ENCODE measurements at places on chromosomes 5 and 9.

GRCh38 chr9:84701801-84702200 is 32.3 kb downstream of the NTRK2 start:
- DNase-seq = no peak

GRCh38 chr5:83554133-83554532 is 82.6 kb downstream of the VCAN start:
- DNase-seq = no peak

GRCh38 chr5:105034401-105034763 is 1471.8 kb upstream of the NUDT12 start:
- DNase-seq = no peak

DNA sequence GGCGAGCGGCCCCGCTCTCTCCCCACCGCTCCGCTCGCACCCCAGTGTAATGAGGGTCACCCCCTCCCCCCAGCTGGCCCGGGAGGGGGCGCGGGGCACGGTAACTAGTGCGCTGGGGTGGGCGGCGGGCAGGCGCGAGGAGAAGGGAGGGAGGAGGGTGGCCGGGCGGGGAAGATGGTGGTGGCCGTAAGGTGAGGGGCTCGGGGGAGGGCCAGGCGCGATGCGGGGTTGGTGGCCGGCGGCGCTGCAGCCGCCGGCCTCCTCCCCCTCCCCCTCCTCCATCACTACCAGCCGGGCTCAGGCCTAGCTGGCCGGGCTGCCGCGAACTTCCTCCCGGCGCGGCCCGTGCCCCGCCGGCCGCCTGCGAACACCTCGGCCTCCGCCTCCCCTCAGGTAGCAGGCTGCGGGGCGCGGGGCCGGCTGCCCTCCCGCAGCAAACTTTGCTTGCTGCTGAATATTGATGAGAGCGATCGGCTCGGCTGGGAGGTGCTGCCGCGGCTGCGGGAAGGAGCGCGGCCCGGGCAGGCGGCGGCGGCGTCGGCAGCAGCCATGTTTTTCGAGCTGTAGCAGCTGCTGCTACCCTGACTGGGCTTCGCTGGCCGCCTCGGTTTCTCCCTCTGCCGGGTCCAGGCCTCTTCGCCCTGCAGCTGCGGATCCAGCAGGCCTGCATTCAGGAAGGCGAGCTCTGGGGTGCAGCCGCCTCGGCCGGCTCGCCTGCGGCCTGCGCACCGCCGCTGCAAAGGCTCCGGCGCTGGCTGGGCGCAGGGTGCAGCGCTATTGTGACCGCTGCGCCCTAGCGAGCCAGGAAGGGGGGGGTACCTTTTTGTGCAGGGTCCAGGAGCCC is 502 bp downstream of the NSD1 start:
- DNase-seq = no peak

DNA sequence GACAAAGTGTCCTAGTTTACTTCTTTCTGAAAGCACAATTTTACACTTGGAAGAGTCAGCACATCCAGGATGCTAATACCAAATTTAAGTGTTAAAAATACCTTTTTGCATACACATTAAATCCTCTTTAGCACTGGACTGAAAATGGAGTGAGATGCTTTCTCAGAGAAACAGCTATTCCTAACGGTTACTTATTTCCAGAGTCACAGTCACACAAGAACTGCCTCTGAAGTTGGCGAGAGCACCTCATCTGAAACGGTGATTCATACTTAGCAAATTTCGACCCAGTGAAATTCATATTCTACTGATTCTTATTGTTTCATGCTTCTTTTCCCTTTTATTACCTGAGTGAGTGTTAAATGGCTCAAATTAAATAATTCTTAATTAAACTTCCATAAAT is 12.2 kb downstream of the CDH18 start:
- no peak for DNase-seq

DNA sequence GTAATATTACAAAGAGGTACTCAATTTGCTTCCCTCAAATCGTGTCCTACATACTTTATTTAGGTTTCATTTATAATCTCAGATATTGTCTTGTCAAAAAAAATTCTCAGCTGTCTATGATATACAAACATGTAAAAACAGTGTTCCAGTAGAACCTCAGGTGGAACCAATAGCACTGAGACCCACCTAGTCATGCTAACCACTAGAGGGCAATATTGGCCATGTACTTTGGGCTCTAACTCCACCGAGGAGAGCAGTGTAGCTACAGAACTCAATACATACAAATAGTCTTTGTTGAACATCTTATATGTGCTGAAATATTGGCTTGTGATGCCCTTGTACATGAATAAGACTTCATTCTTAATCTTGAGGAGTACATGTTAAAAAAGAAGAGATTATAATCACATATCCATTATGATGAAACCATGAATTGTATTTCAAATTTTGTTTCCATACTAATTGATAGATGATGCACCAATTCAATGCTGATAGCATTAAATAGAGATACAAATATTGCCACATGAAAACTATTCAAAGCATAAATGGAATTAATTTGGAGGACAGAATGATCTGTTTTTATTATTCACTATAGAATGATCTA is 71.2 kb upstream of the CNTLN start:
- peak; percentile 10 for DNase-seq

GRCh38 chr9:136133191-136133958 is 14.7 kb upstream of the TMEM250 start:
- peak; percentile 66 for DNase-seq

DNA sequence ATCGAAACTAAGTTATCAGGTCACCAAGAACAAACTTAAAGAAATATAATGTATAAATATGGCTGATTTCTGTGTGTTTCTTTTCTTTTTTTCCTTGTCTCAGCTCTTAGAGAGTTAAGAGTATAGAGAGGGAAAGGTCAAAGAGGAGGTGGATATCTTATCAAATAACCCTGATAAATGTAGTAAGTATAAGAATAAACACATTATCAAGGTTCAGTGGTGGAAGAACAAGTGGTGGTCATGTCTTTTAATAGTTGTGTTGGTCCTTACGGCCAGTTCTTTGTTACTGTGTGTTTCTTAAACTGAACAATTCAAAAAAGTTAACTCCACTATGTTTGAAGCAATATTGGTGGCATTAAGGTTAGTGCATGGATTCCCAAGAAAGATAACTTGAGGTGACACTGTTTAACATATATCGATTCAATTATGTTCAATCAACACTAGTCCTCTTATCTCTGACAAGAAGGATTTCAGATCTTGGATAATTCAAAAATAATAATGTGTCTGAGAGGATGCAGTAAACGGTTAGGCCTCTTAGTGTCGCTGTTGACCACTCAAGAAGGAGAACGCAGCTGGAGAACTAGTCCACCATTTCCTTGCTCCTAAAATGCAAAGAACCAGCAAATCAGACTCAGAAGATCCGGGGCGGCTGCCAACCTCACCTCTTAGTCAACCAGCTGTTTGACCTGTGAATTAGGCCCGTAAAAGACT is at the start of gene PCDHGA3:
Gene PCDHGA3, plus strand, starts transcription at position 588 of the 711 bp plus-strand sequence. CDS start 205 bp downstream, outside the sequence.
- DNase-seq = no peak

DNA sequence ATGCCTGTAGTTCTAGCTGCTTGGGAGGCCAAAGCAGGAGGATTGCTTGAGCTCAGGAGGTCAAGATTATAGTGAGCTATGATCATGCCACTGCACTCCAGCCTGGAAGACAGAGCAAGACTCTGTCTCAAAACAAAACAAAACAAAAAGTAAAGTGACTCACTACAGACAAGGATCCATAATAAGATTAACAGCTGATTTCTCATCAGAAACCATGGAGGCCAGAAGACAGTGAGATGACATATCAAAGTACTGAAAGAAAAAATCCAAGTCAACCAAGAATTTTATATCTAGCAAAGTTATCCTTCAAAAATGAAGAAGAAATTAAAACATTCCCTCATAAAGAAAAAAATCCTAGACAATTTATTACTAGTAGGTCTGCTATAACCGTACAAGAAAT is 69.4 kb upstream of the ZBTB43 start:
- no peak for DNase-seq

DNA sequence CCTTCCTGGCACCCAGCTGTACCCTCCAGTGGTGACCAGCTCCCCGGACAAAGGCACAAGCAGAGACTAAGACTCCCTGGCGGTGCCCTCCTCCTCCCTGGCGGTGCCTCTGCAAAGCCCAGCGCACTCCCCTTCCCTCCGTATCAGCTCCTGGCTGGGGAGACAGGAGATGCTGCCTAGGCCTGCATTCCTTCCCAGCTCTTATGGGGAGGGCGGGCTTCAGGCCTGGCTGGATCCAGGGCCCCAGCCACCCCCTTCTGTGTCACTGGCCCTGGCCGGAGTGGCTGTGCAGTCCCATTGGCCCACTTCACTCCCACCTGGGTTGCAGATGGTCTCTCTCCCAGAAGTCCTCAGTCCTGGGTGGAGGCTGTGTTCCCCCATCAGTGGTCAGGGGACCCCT is 6.4 kb downstream of the LCN12 start:
- DNase-seq = no peak

DNA sequence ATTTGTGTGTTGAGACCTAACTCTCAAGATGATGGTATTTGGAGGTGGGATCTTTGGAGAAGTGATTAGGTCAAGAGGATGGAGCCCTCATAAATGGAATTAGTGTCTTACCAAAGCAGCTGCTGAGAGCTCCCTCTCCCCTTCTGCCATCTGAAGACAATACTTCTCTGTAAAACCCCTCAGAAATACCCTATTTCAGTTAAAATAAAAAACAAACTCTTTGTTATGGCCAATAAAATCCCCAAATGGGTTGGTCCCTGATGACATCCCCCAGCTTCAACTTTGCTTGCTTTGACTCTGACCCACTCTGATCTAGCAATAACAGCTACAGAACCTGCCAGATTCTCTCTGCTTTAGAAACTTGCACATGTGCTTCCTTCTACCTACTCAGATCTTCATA is 100.9 kb downstream of the SNCAIP start:
- no peak for DNase-seq

- no peak for DNase-seq
These were observed 346 bp downstream of the ATOX1 start for GRCh38 chr5:151758141-151758429.

- no peak for DNase-seq
These were observed 8.4 kb downstream of the FAM163B start for GRCh38 chr9:133600739-133601138.

- no peak for DNase-seq
These were observed 4.1 kb downstream of the NACC2 start for GRCh38 chr9:136090768-136091581.

- DNase-seq = no peak
These were observed 36.0 kb downstream of the DENND1A start for GRCh38 chr9:123893831-123894460.

DNA sequence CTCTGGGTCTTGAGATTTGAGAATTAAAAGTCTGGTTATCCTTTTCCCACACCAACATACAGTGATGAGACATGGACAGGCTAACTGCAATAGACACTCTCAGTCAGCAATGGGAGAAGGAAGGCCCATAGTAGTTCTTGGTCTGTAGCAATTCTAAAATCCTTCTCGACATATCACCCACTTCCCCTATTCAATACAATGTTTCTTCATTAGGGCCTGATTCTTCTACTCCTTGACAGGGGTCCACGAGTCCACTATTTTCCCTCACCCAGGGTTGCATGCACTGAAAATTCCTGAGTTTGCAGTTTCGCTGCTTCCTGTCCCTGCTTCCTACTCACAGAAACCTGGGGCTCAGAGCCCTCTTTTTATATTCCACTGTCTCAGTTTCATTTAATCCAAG is 402.8 kb downstream of the MAT2B start:
- no peak for DNase-seq

DNA sequence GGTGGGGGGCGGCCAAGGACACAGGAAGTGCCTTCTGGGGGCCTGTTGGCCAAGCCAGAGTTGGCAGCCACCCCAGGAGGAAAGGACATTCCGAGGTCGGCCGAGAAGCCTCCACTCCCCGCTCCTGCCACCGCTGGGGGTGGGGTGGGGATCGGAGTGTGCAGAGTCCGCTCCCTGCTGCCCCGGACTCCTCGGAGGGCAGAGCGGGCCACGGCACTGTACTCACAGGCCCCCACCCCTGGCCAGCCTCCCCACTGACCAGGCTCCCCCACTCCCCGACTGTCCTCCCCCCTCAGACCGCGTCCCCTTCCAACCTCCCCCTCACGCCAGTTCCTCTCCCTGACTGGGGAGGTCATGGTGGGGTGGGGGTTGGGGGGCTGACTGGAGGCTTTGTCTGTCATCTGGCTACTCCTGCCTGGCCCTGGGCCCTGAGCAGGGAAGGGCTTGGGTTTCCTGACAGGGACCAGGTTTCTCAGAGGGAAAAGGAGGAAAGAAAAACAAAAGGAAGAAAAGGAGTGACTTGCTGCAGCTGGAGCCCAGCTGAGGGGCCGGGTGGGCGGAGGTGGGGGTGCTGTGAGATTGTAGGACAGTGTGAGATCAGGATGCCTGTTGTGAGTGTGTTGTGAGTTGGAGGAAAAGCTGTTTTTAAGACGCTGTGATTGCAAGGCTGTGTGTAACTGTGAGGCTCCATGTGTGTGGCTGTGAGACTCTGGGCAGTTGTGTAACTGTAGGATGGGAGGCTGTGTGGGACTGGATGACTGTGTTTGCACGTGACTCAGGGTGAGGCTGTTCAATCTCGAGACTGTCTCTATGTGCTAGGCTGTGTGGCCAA is 29.7 kb downstream of the CNTFR start:
- no peak for DNase-seq

DNA sequence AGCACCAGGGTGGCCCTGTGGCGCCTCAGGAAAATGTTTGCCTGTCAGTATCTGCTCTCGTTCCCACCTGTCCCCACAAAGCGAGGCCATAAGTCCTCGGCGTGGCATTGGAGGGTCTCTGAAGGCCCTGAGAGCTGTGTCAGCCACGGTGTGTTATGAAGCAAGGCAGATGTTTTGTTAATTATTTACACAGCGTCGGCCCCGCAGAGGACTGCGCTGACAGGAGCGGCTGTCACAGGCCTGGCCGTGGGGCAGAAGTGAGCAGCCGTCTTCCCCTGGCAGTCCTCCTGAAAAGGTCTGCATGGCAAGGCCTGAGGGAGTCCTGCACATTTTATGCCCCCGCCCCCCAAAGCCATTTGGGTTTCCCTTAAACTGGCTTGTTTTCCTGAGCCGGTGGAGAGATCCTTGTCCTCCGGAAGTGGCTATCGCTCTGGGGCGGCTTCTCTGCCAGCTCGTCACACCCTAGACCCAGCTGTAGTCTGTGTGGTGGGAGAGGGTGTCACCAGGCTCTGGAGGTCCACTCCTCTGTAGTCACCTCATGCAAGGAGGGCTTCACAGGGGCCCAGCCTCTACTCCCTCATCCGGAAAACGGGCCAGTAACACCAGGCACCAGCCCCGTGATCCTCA is 6.2 kb downstream of the NEK6 start:
- no peak for DNase-seq

DNA sequence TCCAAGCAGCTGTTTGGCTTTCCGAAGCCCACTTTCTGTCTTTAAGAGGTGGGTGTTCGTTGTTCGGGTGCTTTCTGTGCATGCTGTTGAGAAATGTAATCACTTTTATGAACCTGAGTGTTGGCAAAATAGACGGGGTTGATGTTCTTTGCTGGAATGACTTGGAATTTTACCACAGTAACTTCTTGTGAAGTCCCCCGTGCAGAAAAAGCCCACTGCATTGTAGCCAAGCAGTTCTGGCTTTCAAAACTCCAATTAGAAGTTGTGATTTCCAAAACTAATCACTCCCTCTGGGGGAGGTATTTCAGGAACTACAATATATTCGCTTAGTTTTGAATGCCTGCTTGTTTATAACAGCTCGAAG is 111.1 kb downstream of the PAM start:
- DNase-seq = no peak

- DNase-seq = no peak
These were observed 7.0 kb downstream of the TMEM252 start for GRCh38 chr9:68533678-68534077.

- DNase-seq = no peak
These were observed 701.5 kb upstream of the MEF2C start for GRCh38 chr5:89584339-89584956.

Measured in GM12891 (cell line).